Lower lobe of right lung (tissue), 2 donors: ENCODE measurements at places on chromosomes 12 and 14.

DNA sequence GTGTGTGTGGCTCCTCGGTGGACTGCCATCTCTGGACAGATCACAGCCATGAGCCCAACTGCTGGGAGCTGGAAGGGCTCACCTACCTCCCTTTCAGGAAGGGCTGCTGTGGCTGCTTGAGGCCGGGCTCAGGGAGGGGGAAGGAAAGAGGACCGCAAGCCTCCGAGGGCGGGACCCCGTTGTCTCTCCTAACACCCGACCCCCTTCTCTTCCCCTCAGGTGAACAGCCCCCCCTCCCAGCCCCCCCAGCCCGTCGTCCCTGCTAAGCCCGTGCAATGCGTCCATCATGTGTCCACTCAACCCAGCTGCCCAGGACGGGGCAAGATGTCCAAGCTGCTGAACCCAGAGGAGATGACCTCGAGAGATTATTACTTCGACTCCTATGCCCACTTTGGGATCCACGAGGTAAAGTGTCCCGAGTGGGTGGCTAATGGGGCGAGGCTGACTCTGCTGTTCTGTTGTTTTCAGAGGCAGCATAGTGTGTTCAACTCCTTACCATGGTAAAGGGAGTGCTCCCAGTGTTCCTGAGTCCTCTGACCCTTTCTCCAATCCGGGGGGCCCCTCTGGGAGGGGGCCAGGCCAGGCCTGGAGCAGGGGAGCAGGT, 49.5 kb downstream of the PRMT8 start:
- no peak for DNase-seq

- DNase-seq, result no peak
These were observed 54.0 kb upstream of the BBS10 start for GRCh38 chr12:76402259-76402658.

DNA sequence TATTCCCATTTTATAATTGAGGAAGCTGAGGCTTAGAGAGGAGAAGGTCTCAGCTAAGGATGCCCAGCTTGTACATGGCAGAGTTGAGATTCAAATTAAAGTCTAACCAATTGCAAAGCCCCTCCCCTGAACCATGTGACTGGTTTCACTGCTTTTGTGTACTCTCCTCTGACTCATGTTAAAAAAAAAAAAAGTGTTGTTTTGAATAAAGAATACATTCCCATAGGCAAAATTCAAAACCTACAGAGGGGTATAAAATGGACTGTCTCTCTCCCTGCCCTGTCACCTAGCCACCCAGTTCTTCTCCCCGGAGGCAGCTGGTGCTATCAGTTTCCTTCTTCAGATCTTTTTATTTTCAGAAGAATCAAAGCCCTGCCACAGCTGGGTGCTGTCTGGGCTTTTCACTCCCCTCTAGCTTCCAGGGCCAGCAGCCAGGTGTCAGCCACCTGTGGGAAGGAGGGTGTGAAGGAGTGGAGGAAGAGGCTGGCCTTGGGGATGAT, 5.4 kb downstream of the PSMD9 start:
- no peak for DNase-seq

DNA sequence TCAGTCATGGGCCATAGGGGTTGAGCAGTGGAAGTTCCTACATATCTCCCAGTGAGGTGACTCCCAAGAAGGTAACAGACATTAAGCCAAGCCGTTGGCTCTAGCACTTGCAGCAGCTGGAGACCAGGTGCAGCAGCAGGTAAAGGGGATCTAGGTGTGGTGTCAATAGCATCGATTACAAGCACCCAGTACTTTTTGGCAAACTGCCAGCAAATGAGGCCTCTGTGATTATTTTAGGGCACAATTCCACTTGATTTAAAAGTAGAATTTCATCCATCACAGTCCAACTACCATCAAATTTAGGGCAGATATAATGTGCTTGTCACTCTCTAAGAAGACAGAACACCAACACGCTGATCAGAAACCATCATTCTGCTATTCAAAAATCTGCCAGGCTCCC, 224.1 kb upstream of the EGLN3 start:
- DNase-seq, result no peak

DNA sequence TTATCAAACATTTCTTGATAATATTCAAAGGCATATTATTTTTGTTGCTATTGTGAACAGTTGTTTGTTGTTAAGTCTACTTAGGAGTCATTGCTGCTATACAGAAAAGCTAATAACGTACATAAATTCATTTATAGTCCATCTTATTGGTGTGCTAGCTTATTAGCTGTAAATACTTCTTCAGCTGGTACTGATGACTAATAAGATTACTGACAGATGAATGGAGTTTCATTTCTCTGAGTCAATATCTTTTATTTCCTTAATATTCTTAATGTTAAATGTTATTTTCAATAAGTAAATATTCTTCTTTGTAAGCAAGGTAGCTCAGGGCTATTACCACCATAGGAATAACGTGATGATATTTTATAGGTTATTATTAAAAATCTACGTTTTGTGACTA, 139.4 kb upstream of the SLCO1C1 start:
- DNase-seq, result no peak

DNA sequence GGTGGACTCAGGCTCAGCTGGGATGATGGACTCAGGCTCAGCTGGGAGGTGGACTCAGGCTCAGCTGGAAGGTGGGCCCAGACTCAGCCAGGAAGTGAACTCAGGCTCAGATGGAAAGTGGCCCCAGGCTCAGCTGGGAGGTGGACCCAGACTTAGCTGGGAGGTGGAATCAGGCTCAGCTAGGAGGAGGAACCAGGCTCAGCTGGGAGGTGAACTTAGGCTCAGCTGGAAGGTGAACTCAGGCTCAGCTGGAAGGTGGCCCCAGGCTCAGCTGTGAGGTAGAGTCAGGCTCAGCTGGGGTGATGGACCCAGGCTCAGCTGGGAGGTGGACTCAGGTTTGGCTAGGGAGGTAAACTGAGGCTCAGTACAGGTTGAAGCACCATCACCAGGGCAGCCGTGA, 21.8 kb upstream of the C14orf180 start:
- DNase-seq, result peak; percentile 28

DNA sequence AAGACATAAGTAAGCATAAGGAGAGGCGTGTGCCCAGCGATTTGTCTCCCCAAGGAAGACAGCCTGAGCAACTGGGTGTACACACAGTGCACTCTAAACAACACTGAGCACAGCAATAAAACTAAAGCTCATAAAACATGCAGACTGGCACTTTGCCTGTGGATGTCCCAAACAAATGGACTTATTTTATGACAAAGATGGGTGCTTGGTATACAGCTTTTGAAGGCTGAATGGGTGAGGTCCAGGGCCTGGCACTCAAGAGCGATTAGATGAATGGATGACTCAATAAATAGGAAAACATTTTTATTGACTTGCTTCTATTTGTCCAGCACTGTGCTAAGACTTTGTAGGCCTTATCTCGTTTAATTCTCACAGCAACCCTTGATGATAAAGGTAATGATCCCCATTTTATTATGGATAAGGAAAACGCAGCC, 28.5 kb downstream of the LGMN start:
- DNase-seq, result no peak

- DNase-seq, result no peak
These were observed 27.1 kb upstream of the COL2A1 start for GRCh38 chr12:48031135-48031960.

GRCh38 chr12:71477609-71478008, 38.0 kb downstream of the LGR5 start:
- no peak for DNase-seq

- DNase-seq, result no peak
These were observed 106.2 kb upstream of the NAV3 start for GRCh38 chr12:77724367-77724957.
